ENCODE measurements at places on chromosomes 7 and 10.

DNA sequence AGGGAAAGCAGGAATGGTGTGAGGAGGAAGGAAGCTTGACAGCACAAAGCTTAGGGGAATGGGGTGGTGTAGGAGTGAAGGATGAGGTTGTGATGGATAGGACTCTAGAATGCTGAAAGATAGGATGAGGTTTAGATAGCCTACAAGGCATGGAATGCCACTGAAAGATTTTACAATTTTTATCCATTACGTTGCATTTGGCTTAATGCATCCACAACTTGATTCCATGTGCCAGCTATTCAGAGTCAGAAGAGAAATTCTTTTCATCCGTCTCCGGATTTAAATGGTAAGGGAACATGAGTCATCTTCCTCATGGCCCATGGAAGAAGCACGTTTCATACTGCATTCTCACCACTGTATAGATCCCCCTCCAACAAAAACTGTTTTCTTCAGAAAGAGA lies 212.4 kb upstream of the BMPER start:
- DNase-seq: no peak

GRCh38 chr7:26317211-26317610 lies 25.5 kb downstream of the SNX10 start:
- DNase-seq: no peak

GRCh38 chr10:44284198-44285084 lies 100.5 kb downstream of the CXCL12 start:
- DNase-seq: no peak

- no peak for DNase-seq
These were observed 48.8 kb downstream of the VIM start for GRCh38 chr10:17276756-17277424.

DNA sequence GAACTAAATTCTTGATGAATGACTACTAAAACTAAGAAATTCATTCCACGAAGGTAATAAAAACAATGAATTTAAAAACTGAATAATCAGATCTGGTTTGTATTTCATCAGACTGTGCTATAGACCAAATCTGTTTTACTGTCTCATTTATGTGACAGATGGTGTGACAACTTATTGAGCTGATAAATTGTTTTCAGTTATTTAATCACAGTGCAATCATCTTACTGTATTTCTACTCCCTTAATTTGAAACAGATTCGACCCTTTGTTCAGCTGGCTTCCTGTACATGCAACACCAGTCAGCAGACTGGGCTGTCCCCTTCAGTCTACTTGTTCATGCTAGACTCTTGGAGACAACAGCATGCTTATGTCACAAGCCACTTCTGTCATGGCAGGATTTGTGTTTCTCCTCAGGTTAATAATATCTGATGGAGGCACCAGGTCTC lies 150.9 kb downstream of the MBL2 start:
- no peak for DNase-seq

DNA sequence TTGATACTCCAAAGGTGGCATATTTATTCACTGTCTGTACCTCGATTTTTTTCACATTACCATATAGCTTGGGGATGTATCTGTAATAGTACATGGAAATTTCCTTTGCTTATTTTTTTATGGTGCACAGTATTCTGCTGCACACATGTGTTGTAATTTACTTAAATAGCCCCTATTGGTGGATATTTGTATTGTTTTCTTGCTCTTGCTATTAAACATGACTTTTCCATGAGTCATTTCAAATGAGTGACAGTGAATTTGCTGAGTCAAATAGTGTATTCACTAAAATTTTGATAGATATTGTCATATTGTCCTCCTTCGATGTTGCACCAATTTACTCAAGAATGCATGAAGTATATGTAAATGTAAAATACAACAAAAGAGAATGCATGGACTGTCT lies 122.7 kb upstream of the STEAP4 start:
- DNase-seq: no peak

DNA sequence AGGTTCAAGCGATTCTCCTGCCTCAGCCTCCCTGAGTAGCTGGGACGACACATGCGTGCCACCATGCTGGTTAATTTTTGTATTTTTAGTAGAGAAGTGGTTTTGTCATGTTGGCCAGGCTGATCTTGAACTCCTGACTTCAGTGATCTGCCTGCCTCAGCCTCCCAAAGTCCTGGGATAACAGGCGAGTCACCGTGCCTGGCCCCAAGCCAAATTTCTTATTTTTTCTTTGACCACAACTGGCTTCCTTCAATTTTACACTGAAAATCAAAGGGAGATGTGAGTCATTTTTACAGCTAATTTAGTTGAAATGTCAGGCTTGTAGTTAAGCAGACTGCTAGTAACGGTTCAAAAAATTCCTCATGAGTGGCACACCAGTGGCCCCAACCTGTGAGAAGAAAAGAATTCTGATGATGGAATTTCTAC lies 7.8 kb downstream of the RNF216 start:
- peak; percentile 13 for DNase-seq

- no peak for DNase-seq
These were observed 6.0 kb downstream of the COL13A1 start for GRCh38 chr10:69807696-69808095.

DNA sequence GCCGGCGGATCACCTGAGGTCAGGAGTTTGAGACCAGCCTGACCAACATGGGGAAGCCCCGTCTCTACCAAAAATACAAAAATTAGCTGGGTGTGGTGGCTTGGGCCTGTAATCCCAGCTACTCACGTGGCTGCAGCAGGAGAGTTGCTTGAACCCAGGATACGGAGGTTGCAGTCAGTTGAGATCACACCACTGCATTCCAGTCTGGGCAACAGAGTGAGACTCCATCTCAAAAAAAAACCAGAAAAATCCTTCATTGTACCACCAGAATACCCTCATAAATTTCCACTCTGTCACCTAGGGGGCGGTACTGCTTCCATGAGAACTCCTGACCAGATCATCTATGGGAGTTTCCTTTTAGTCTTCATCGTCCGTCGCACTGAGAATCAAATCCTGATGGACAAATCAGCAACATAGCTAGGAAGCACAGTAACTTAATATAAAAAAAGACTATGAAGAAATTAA lies 225.8 kb upstream of the KLF14 start:
- DNase-seq: no peak

- DNase-seq: no peak
These were observed 2.2 kb upstream of the CDCA7L start for GRCh38 chr7:21947946-21948345.

DNA sequence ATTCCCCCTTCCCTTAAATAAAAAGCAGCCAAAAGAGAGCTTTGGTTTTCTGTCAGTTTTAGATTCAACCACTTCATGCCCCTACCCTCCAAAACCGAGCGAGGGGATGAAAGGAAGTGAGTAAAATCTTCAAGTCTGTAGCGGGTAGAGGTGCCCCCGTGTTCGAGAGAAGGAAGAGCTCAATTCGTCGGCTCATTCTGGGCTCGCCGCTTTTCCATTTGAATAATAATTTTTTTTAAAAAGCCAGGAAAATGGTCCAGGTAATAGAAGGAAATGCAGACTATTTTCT lies 436.2 kb upstream of the GALNT17 start:
- no peak for DNase-seq

DNA sequence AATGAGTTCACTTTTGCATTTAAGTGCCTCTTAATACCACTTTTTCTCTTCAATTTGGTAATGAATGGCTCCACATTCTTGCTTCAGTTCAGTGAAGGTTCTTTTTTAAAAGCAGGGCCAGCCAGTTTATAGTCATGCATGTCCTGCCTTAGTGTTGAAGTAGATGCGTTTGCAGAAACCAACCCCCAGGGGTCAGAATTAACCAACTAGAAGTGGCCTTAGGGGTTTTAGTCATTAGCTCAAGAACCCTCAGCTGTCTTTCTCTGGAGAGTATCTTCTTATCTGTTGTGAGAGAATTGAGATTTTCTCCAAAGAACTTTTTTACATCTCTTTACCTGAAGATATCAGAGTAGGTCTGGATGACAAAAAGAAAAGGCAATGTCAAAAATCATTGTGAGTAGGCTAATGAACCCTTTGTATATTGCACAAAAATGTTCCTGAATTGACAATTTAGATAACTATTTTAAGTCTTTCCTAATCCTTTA lies 82.2 kb downstream of the PIK3CG start:
- DNase-seq: peak; percentile 52

DNA sequence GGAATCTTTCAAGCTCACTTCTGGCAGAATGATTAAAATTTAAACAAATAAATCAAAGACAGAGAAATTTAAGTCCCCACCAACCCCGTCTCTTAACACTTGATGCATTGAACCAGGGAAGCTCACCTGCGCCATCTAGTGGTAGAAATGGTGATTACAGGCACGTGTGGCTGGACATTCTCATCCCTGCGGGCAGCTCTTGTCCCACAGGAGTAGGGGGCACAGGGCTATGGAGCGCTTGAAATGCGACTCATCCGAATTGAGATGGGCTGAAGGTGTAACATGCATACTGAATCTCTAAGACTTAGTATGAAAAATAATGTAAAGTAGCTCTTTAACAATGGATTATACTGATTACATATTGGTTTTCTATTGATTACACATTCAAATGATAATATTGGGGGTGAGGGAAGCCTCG lies 24.8 kb upstream of the SLIT1 start:
- peak; percentile 66 for DNase-seq

All from body of pancreas (tissue), 4 donors.